NCI-H774 (cell line): ENCODE measurements at places on chromosomes 13 and 19.

DNA sequence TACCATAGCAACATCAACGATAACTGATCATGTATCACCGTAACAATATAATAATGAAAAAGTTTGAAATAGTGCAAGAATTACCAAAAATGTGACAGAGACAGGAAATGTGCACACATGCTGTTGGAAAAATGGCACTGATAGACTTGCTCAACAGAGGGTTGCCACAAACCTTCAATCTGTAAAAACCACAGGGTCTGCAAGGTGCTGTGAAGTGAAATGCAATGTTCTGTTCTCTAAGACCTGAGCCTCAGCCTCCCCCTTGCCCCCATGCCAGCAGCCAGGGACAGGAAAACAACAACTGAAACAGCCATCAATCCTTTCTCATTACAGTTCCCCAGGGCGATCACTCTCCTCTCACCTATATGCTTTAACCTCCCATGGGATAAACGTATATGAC lies 88.4 kb downstream of the USP12 start:
- DNase-seq, result no peak

GRCh38 chr13:33543631-33544265 lies 258.2 kb upstream of the STARD13 start:
- no peak for DNase-seq

- DNase-seq, result no peak
Observed at GRCh38 chr13:83601539-83601938, 280.7 kb downstream of the SLITRK1 start.

DNA sequence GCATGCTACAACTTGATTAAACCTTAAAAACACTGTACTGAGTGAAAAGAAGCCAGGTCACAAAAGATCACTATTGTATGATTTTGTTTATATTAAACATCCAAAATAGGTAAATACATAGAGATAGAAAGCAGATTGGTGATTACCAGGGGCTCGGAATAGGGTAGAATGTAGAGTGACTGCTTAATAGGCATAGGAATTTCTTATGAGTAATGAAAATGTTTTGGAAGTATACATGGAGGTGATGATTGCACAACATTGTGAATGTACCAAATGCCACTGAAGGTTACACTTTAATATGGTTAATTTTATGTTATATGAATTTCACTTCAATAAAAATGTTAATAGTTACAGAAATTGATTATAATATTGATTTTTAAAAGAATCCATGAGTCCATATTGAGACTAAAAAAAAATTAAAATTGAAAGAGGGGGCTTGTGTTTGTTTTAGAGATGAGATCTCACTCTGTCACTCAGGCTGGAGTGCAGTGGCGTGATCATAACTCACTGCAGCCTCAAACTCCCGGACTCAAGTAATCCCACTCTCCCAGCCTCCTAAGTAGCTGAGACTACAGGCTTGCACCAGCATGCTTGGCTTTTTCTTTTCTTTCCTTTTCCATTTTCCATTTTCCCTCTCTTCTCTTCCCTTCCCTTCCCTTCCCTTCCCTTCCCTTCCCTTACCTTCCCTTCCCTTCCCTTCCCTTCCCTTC lies 85.1 kb downstream of the FNDC3A start:
- no peak for DNase-seq

GRCh38 chr13:30570691-30571090 lies 47.0 kb upstream of the USPL1 start:
- DNase-seq, result no peak

GRCh38 chr13:74528734-74529513 lies 394.7 kb upstream of the KLF12 start:
- DNase-seq, result no peak

DNA sequence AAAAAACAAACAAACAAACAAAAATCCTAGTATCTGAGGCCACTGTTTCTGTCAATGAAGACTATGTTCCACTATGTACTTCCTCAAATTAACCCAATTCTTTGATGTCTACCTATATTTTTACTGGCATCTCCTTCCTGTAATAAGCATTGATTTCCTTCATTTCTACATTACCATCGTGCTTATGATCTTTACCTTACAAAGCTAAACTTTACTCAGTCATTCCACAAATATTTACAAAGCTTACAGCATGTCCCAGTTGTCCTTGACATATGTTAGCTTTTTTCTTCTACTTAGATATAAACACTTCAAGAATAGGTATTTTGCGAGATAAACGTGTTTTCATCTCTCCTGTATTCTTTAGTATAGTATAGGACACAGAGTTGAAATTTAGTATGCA lies 1090.9 kb downstream of the PCDH9 start:
- no peak for DNase-seq

GRCh38 chr13:67635754-67636153 lies 405.6 kb upstream of the PCDH9 start:
- no peak for DNase-seq

GRCh38 chr13:26677156-26677555 lies 83.4 kb downstream of the GPR12 start:
- DNase-seq, result no peak

DNA sequence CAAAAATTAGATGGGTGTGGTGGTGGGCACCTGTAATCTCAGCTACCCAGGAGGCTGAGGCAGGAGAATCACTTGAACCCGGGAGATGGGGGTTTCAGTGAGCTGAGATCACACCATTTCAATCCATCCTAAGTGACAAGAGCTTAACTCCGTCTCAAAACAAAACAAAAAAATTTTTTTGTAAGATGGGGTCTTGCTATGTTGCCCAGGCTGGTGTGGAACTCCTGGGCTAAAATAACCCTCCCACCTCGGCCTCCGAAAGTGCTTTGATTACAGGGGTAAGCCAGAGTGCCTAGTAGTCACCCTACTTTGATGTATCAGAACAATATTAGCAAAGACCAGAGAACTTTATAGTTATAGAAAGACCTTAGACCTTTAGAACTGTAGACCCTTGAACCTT lies 7.9 kb downstream of the SPTBN4 start:
- DNase-seq, result no peak

- DNase-seq, result no peak
Observed at GRCh38 chr19:4640247-4641000, 1.1 kb downstream of the TNFAIP8L1 start.

DNA sequence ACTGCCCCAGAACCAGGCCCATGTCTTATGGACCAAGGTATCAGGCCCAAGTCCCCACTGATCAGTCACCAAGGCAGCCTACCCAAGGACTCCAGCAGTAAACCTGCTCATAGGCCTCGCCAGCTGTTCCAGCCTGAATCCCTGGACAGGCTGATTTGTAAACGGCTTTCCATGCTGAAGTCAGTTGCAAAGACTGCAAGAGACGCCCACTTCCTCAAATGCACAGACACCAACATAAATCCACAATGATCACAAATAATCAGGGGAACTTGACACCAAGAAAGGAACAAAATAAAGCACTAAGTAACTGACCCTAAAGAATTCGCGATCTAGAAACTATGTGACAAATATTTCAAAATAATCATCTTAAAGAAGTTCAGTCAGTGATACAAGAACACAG lies 75.2 kb downstream of the RXFP2 start:
- no peak for DNase-seq

DNA sequence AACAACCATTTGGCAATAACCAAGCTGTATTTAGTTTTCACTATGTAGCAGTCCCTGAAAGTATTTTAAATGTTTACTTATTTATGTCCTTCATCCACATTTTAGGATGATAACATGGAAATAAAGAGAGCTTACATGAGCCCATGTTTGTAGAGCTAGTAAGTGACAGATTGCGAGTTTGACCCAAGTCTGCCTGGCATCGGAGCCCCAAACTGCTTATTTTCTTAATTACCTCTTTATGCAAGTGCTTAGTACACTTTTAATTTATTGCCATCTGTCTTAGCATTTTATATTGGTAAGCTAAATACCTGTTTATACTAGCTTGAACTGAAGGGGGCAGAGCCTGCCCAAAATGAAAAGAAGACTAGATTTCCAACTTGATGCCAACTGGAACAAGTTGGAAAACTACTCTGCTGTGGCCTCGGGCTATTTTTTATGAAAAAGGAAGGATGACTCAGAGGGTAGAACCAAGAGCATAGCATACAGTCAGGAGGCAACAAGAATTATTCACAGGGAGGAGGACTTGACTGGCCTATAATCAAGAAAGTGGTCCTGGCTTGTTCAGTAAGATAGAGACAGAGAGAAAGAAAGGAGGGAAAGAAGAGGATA lies 150.2 kb downstream of the NDFIP2 start:
- no peak for DNase-seq

- DNase-seq, result no peak
Observed at GRCh38 chr13:84741253-84741652, 859.0 kb upstream of the SLITRK1 start.

GRCh38 chr19:556611-557382 lies 12.9 kb downstream of the GZMM start:
- DNase-seq, result no peak

GRCh38 chr19:18737337-18737953 lies 53.7 kb downstream of the COMP start:
- DNase-seq, result no peak

DNA sequence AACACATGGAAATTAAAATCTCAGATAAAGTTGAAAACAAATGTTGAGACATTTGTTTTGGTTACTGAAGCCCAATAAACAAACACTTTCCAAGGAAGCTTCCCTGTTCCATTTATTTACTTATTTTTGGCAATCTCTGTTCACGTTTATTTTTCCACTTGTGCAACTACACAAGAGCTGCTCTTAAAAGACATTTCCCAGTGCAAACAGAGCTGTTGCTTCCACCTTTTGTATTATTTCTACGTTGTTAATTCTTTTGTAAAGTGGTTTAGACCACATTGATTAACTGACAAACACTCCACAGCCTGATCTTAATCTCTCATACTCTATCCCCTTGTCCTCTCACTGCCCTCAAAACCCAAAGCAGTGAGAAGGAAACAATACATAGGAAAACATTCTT lies 757.6 kb downstream of the LIG4 start:
- DNase-seq, result peak; percentile 91

DNA sequence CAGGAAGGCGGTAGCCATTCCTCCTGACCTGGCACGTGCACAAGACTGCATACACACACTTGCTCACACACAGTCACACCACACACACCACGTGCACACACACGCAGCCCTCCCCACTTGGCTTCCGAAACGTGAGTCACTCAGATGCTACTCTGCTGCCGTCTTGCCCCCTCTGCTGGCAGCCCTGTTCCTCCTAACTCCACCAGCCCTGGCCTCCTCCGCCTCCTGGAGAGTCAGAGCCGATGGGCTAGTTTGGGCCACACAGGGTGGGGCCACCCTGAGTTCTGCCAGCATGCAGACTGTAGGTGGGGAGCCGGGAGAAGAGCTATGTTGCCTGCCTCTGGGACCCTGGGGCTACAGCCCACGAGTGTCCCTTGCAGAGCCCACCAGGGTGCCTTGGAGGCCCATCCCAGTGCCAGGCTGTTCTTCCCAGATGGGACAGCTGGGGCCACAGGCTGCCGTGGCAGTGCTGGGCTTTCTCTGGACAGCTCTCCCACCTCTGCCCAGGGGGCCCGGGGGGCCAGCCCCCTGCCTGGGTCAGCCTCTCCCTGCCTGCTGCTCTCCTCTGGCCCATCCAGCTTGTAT lies 12.1 kb downstream of the PIN1 start:
- no peak for DNase-seq

- no peak for DNase-seq
Observed at GRCh38 chr13:84446972-84447639, 564.8 kb upstream of the SLITRK1 start.

DNA sequence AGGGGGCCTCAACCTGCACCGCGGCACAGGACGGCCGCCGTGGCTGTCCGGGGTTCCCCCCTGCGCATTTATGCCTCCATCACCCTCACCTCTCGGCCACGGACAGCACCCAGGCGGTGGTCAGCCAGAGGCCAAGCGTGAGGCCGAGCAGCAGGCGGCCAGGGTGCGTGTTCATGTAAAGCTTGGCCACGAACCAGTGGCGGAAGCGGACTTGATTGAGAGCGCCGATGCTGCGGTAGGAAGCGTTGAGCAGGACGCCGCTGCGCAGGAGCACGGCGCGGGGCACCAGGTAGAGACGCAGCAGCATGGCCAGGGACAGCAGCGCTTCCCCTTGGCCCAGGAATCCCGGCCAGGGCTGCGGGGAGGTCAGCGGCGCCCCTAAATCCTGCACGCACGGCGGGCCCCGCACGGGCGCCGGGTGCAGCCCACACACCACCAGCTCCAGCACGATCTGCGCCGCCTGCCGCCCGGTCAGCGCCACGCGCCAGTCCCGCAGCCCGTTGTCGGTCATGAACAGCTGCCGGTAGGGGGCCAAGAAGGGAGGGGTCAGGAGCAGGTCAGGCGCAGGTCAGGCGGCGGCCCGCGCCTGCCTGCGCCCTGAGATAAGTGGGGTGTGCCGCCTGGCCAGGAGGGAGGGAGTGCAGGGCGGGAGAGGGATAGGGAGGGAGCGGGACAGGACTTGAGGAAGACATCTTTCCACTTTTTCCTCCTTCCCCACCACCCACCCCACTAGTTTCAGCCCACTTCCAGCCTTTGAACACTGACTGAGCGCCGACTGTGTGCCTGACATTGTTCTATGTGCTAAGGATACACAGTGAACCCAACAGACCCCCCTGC lies 6.5 kb downstream of the KCNN4 start:
- DNase-seq, result no peak

- no peak for DNase-seq
Observed at GRCh38 chr19:43286096-43286495, 16.8 kb upstream of the PSG9 start.

GRCh38 chr19:5364674-5365073 lies 24.1 kb upstream of the PTPRS start:
- no peak for DNase-seq

GRCh38 chr13:73972545-73972944 lies 161.7 kb downstream of the KLF12 start:
- DNase-seq, result no peak

DNA sequence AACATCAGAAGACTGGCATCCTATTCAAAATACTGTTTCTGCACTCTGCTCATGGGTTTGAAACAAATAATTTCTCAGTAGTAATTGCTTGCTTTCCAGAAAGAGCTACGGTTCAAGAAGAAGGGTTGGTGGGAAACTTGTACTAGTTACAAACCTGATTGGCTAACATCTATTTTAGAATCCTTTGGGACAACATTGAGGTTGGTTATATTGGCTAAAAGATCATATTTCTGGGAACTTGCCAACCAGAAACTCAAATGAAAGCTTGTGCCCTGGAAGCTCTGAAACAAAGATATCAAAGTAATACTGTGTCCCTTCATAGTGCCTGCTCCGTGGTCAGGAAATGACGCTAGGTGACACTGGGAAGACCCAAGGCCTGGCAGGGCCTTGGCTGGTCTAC lies 141.7 kb downstream of the LACC1 start:
- no peak for DNase-seq
